ENCODE measurements at places on chromosomes 7 and 10. TPM values are rescaled to one million over a fixed set of nuclear protein-coding genes. Genes with fewer than 3 reads are reported as not detected.

The GARIN1A gene
- 0.86 TPM for total RNA-seq

The CLEC5A gene
- total RNA-seq: not detected

The CUEDC2 gene
- total RNA-seq: 37.0 TPM

The VGF gene
- total RNA-seq: 0.39 TPM

The TMEM184A gene
- 47.2 TPM for total RNA-seq

The IDI1 gene
- total RNA-seq: 70.7 TPM

The CFAP58 gene
- total RNA-seq: 0.03 TPM

The XRCC2 gene
- total RNA-seq: 9.1 TPM

The ABCC2 gene
- total RNA-seq: 2.5 TPM

The LRRD1 gene
- total RNA-seq: not detected

The LMBR1 gene
- total RNA-seq: 151 TPM

The ELMO1 gene
- total RNA-seq: 0.10 TPM

The AGBL3 gene
- total RNA-seq: 0.18 TPM

The PODXL gene
- total RNA-seq: 55.9 TPM
